Stomach (tissue), 19 donors: ENCODE measurements at places on chromosomes 7 and 10. TPM values are rescaled to one million over a fixed set of nuclear protein-coding genes. Genes with fewer than 3 reads are reported as not detected.

CLDN3 gene
- 2.6 TPM for total RNA-seq

SPDYE5 gene
- not detected for total RNA-seq

POU6F2 gene
- total RNA-seq: not detected

LMOD2 gene
- total RNA-seq: not detected

TMEM236 gene
- 9.6 TPM for total RNA-seq

MEOX2 gene
- total RNA-seq: not detected

BCL7B gene
- total RNA-seq: 9.0 TPM

LLCFC1 gene
- not detected for total RNA-seq

IL6 gene
- not detected for total RNA-seq

DNA sequence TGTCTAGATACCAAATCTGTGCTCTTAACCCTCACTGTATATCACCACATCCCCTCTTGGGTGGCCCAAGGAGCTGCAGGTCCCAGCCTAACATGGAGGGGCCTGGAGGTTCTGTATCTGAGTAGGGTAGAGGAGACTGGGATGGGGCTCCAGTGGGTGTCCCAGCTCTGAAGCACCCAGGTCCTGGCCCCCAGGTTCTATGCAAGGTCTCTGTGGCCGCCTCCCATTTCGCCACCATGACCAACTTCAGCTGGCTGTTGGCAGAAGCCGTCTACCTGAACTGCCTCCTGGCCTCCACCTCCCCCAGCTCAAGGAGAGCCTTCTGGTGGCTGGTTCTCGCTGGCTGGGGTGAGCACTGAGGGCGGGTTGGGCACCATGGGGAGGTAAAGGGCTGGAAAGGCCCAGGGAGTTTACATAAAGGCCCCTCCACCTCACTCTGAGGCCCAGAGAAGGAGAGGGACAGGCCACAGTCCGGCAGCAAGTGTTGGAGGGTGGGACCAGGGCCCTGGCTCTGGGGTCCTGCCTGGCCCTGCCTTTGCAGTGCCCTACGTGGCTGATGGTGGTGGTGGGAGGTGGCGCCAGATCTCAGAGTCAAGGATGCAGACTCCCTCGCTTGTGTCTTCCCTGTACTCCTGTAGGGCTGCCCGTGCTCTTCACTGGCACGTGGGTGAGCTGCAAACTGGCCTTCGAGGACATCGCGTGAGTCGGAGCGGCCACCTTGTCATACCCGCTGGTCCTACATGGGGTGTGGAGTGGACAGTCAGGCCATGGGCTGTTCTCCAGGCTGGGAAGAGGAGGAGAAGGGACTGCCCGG, 10.2 kb downstream of the GHRHR start:
- no peak for DNase-seq

- DNase-seq: no peak
Observed at GRCh38 chr7:28157831-28158416, 22.7 kb downstream of the JAZF1 start.

DNA sequence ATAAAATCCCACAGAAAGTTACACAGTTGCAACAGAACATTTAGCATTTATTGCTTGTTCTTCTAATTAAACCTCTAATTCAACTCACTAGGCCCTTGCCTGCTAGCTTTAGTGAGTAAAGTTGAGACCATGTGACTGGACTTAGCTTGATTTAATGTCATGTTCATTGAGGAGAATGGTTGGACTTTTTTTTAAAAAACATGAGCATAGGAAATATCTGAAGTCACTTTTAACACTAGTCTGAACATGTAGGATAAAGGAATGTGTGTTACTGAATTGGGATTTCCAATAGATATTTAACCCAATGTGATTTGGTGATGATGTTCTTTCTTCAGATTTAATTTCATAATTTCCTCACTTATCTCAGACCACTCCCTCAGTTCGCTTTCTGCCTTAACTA, 24.6 kb upstream of the GLCCI1 start:
- DNase-seq: no peak

DNA sequence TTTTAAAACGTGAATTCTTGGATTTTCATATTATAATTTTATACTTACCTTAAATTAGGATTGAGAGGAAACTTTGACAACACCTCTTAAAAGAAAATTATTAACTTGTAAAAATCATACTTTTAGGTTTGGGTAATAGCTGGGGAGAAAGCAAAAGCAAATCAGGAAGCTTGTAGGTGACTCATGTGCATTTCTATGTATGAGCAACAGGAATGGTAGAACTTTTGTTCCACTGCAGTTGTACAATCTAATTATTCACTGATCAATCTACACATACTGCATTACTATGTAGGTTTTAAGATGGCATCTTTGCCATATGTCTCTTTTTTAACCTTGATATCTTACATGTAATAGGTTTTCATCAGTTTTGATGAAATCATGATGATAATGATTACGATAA, 223.2 kb downstream of the PRKG1 start:
- DNase-seq: no peak

DNA sequence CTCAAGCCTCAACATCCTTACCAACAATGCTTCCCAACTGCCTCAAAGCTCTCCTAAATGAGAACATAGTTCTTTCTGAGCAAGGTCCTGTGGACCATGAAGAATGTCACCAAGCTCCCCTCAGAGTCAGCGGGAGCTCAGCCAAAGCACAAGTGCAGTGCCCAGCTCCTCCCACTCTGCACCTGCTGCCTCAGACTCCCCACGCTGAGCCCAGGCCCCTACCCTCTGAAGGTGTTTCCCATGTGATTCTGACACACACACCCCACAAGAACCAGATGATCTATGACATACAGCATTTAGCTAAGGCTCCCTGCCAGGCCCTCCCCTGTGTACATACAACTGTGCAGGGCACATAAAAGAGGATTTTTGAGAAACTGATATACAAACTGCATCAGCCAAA, 19.2 kb downstream of the ERCC6 start:
- DNase-seq: no peak

DNA sequence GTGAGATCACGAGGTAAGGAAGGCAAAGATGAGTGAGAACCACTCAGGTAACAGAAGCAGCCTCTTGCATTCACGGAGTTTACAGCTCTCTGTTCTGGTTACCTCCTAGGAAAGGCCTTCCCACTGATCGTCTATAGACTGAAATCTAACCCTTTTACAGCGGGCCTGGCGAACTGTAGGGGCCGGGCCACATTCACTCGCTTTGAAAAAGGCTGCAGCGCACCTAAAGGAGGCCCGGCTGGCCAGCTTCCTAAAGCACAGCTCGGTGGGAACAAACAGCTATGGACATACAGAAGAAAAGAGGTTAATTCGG, 565 bp downstream of the ATP5MK start:
- DNase-seq: no peak

- DNase-seq: no peak
Observed at GRCh38 chr10:86642499-86642898, 11.8 kb upstream of the OPN4 start.

DNA sequence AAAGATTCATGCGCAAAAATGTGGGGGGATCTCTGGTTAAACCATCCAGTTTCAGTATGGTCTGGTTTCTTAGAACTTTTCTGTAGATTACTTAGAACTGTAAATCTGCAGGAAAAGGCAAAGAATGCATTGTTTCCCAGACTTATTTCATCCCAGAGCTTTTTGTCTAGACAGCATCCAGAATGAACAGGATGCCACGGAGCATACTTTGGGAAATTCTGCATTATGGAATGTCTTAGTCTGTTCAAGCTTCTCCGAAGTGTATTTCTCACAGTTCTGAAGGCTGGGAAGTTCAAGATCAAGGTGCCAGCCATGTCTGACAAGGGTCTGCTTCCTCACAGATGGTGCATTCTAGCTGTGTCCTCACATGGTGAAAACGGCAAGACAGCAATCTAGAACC, 136.3 kb downstream of the INHBA start:
- DNase-seq: no peak

- no peak for DNase-seq
Observed at GRCh38 chr7:69670701-69671100, 72.4 kb downstream of the AUTS2 start.

GRCh38 chr10:80472234-80473095, 18.4 kb downstream of the TSPAN14 start:
- DNase-seq: no peak

DNA sequence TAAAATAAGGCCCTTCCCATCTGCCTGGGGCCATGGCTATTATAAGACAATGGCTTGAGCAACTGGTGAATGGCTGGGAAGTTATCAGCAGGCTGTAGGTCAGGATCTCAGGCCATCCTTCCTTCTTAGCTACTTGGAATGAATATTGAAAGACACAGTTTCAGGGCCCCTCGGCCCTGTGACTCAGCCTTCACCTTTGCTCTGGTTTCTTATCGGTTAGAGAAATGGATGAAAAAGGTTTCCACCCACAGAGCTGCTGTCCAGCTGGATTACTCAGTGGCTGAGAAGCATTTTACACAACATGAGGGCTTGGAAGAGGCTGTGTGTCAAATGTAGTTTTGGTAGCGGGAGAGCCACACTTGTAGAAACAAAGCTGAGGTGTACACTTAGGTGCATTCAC, 9.4 kb downstream of the ACSL5 start:
- DNase-seq: peak; percentile 84

DNA sequence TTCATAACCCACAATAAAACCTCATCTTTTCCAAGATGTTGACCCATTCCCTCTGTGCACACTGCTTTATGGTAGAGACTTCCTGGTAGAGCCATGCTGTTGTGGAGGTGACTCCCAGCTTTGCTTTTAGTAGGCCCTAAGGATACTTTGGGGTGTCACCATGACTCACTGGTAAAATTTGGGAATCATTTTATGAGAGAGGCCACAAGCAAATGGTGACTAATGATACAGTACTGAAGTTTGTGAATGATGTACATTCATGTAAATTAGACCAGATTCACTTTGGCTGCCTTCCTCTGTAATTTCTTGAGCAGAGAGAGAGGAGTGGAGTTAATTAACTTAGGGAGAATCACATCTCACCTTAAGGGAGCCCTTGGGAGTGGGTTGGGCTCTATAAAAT, 686.5 kb downstream of the LRMDA start:
- no peak for DNase-seq

DNA sequence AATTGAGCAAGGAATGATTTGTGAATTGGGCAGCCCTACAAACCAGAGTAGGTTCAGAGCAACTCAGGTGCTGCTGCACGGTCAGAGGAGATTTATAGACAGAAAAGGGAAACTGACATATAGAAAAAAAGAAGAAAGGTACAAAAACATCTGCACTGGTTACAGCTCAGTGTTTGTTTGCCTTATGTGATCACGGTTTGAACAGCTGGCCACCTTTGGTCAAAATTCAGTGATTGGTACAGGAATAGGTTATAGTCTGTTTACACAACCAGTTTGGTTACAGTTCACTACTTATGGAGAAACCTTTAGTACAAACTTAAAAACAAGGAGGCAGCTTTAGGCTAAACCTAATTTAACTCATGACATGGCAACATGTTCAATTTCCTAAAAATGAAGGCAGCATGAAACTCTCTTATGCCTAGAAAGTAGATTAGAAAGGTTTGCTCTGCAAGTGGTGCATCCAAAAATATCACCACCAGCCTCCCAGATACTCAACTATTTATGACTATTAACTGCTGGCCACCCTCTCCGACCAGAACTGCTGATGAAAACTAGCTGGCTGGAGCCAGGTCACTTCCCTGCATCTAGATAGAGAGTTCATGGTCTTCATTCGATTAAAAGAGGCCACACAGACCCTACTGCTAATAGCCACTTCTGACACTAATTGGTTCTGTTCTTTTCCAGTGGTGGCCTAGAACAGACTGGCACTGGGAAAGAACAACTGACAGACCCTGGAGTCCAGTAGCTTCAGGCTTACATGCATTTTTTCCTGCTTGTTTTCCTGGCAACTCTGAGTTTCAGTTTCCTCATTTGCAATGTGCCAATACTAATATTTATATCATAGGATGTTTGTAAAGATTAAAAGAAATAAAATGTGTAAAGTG, 548.0 kb downstream of the CCSER2 start:
- no peak for DNase-seq

DNA sequence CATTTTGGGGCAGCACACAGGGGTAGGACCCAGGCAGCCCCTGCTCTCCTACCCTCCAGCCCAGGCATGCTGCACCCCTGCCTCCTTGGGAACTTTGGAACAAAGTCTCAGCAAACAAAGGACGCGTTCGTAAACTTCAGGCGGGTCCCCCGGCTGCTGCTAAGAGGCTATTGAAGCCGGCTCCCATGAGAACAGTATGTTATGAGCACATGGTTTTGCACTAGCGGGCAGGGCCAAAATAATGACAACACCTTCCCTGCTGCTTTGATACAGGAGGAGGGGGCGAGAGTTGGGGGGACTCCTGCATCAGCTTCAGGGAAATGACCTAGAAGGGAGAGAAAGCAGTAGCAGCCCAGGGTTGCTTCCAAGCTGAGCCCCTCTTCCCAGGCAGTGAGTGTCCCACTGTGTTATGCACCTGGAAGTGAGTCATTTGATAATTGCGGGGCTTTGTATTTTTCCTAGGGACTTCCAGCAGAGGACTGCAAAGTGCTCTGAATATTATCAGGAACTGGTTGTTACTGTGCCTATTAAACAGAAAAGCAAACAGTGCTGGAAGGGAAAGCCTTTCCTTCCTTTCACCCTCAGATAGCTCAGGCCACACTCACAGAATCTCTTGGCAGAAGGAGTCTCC, 6.9 kb downstream of the ITPRIP start:
- DNase-seq: peak; percentile 30

- peak; percentile 71 for DNase-seq
Observed at GRCh38 chr10:14879124-14879927, 660 bp downstream of the SUV39H2 start.

DNA sequence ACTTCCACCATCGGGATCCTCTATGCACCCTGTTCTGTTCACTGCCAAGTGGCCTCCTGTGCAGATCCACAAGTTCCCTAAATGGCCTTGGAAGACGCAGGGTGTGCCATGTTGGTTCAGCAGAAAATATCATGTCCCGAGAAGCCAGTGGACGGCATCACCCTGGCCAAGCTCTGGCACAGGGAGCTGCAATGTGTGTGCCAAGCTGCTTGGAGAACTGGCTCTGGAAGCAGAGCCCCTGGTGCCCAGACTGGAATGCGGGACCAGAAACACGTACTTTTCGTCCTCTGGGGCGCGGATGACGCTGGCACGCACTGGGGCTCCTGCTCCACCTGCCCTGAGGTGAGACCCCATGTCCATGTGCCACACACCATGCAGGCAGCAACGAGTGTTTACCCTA, 124.7 kb upstream of the CARD11 start:
- no peak for DNase-seq

GRCh38 chr7:30143748-30144251, 9.0 kb downstream of the MTURN start:
- DNase-seq: peak; percentile 39

- no peak for DNase-seq
Observed at GRCh38 chr10:44898665-44899064, 12.5 kb upstream of the TMEM72 start.

- DNase-seq: no peak
Observed at GRCh38 chr10:128268015-128268722, 141.9 kb upstream of the MKI67 start.

DNA sequence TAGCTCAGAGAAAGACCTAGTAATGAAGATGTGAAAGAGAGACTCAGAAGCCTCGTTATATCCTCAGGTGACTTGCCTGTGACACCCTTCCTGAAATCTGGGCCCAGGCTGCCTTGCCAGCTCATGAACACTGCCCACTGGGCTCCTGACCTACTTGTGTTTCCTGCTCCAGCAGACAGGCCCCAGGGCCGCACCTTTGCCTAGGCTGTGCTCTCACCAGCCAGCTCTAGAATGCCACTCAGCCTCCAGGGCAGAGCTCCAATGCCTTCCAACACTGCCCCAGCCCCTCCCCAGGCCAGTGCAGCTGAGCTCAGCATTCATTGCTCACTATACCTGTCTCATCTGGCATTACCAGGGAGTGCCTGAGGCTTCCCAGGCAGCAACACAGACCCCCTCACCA, 94.3 kb downstream of the DLG5 start:
- no peak for DNase-seq
